ENCODE measurements at places on chromosomes 7 and 10.

- no peak for DNase-seq
Observed at GRCh38 chr7:83413831-83414230, 235.1 kb downstream of the SEMA3E start.

DNA sequence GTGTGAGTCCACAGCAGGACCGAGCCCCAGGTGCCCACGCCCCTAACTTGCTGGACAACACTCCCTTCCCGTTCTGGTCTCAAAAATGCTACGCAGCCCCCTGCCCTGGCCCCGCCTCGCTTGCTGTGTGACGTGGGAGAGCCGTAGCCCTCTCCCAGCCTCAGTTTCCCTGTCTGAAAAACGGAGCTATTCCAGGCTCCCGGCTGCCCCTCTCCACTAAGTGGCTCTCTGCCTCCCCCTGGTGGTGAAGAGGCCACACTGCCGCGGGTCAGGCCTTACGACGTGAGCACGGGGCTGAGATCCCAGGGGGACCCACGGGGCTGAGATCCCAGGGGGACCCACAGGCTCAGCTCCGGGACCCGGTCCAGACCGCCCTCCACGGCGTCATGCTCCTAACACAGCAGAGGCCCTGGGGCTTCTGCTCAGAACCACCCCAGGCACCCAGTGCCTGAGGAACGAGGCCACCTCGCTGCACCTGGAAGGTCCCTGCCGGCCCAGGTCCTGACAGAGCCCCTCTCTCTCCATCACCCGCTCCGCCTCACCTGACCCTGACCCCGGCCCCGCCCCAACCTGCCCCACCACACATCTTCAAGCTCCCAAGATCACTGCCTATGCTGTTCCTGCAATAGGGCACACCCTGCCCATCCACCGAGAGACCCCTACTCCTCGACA, 26.7 kb downstream of the MICALL2 start:
- DNase-seq: peak; percentile 86

- no peak for DNase-seq
Observed at GRCh38 chr7:115359119-115359518, 437.2 kb downstream of the MDFIC start.

DNA sequence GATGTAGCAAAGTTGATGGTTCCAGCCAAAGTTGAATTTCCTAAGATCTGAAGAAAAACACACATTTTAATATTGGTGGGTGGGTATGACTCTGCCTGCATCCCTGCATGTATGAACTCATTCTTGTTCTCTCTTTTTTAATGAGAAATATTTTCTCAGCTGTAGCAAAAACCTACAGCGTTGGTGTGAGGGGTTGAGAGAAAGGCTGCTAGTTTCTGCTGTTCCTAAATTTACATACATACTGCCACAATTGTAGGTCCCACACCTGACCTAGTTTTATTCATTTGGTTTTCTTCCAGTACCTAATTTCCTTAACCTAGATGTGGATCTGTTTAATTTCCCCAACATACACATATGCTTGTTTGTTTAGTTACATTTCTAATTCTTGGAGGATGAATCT, 4.6 kb downstream of the AGFG2 start:
- no peak for DNase-seq

DNA sequence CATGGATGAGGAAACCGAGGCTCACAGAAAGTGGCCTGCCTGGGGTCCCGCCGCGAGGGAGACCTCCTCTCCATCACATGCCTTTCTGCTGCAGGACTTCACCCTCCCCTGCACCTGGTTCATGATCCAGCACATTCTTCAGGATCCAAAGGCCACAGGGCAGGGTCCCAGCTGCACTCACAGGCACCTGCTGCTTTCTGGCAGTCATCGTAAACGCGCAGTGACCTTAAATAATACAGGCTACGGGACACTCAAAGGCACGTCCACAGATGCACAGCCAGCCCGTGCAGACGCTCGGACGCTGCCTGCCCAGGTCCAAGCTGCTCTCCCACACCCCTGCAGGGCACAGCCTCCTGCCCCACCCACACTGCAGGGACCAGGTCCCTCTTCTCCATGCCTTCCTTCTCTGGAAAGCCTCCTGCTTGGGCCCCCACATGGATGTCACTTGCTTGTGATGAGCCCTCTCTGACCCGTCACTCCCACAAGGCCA, 49.9 kb downstream of the CALML3 start:
- no peak for DNase-seq

DNA sequence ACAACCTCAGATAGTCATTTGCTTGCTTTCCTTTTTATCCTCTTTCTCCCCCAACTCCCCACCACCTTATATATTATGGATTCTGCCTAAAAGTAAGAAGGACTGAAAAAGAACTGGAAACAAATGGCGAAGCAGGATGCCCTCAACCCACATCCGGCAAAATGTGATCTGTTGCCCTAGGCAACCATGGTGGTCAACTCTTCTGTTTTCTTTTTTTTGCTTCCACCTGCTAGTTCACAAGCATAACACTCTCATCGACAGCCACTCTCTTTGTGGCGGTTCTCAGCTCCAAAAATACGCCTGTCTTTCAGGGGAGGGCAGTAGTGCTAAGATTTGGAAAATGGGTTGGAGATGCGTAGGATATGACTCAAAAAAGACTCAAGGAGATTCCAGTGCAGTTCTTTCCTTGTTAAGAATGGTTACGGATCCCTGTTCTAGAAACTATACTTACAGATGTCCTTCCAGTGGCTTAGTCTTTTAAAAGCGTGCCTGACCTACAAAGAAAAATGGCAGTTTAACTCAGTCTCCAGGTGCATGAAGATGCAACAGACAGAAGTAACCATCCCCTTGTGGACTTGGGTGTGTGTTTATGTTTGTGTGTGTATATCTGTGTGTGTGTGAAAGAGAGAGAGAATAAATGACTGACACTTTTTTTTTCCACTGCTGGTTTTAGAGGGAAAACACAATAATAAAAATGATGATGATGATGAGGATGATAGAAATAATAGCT, 10.7 kb downstream of the APBB1IP start:
- DNase-seq: no peak

DNA sequence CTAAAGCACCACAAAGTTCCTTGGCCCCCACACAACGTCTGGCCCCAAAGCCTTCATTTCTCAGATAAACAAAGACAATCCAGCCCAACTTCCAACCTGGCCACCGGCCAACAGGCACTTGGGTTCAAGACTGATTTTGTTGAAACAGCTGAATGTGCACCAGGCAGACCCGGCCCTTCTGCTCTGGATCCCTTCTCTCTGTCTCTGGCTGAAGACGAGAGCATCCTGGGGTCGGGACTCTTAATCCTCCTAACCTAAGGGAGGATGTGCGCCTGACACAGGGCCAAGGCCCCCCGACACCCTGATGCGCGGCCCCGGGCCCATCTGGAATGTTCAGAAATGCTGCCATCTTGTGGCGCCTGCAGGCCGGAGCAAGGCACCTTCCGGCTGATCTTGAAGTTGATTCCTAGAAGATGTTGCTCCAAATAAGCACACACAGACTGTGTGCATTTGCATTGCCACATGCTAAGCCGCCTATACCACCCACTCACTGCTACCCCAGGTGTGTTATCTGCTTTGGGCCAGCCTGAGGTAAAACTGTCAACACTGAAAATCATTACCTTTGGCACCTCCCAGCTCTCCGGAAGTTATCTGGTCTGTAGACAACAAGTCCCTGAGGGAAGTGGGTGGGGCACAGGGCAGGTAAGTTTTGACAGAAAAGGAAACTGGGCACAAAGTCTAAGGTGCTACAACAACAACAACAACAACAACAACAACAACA, 98.4 kb upstream of the HABP2 start:
- peak; percentile 91 for DNase-seq

DNA sequence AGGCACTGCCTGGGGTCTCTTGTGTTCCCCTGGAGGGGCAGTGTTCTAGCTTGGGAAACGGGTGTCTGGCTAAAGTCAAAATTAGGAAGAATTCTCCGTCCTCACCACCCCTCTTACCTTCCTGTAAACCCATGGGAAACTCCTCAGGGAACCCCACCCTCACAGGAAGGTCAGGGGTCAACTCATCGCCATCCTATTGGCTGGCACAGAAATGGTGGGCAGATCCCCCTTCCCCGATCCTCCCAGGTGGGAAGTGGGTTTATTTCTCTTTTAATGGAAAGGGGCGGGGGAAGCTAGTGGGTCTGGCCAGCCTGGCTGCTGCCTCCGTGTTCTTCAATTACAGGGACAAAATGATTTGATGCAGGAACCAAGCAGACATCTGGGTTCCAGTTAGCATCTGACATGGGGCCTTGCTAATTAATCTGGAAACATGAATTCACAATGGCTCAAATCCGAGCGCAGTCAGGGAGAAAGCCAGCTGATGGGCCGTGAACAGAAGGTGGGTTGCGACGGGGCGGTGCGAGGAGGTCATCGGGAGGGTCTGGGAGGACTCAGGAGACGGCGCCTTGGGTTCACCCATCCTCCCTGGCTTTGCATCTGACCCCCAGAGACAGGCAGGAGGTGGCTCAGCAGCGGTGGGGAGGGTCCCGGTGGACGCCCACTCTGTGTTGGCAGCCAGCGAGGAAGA, 66.6 kb downstream of the SLIT1 start:
- no peak for DNase-seq

- DNase-seq: no peak
Observed at GRCh38 chr7:38040831-38041230, 120.4 kb downstream of the EPDR1 start.

DNA sequence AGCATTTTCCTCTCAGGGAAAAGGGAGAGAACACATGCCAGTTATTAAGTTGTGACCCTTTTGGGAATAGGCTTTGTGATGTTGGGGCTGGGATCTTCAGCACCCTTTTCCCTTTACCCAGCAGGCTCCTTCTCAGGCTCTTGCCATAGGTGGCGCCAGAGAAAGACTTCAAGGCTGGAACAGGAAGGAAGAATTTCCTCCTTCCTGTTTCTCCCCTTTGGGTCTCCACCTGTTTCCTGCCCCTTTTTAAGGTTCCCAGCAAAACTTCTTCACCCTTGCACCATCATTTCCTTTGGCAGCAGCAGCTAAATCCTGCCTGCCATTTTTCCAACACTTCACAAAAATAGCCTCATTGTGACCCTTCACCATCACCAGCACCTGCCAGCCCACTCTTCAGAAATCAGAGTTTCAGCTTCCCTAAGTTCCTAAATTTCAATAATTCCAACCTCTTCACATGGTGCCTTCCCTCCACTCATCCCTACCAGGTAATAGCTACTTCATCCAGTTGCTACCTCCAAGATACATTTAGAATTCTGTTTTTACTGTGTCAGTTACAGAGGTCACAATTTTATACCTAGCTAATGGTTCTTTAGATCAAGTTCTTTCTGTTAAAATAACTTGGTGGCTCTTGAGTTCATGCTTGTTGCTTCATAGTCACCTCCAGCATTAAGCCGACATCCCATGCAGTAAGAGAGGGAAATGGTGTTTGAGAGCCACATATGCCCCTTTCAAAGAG, 22.4 kb upstream of the FOXK1 start:
- peak; percentile 26 for DNase-seq

DNA sequence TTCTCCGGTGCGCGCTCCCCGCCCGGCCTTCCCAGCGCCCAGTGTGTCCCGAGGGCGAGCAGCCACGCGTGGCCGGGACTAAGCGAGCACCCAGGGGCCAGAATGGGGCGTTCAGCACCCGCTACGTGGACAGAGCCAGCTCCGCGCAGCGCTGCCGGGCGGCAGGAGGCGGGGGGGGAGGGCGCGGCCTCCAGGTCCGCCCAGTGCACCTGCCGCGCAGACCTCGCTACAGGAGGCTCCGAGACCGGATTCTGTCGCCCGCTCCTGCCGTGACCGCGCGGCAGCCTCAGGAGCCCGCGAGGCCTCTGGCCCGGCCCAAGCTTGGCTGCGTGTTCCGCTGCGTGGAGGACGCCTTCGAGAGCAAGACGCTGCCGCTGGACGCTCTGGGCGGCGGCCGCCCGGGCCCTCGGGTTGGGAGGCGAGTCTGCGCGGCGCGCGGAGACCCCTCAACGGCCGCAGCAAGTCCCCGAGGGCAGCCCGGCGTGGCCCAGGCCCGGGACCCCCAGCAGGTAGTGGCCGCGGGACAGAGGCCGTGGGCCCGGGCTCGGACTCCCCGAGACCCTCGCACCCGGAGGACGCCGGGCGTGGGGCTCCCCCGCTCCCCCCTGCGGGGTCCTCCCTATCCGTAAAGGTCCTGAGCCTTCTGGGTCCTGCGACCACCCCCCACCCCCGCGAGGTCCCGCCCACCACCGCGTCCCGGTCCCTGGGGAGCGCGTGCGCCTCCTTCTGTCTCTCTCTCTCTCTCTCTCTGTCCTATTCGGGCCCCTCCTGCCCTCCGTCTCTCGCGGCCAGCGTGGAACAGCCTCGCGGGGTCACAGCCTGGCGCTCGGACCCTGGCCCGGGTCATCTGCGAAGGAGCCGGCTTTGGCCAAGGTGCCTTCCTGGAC, 904 bp upstream of the DPYSL4 start:
- DNase-seq: peak; percentile 89

DNA sequence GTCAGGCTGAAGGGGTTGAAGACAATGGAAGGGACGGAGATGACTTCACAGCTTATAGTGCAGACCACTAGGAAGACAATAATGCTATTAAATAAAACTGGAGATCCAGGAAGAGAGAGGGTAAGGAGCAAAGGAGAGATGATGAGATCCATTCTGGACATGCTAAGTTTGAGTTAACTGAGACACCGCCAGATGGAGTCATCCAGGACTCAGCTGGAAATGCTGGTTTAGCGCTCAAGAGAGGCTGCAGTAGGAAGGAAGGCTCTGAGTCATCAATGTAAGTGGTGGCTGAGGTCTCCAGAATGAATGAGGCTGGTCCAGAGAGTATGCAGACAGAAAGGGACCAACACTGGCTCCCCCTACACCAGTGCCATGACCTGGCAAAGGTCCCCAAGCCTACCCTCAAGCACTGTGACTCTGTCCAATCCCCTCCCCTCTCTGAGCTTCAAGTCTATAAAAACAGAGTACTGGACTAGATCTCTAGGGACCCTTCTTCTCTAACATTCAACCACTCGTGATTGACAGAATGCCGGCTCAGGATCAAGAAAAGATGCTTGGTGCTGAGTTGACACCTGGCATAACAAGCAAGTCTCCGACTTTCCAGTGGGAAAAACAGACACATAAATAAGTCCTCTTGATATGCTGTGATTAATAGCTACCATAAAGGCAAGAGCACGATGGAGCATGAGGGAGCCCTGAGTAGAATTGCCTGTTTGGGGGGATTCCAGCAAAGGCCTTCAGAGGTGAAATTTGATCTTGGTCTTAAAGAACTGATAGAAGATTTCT, 8.9 kb downstream of the GFRA1 start:
- DNase-seq: no peak

GRCh38 chr10:116121640-116122525, 151.1 kb downstream of the GFRA1 start:
- no peak for DNase-seq

GRCh38 chr10:69955897-69956740, 96.5 kb upstream of the MACROH2A2 start:
- DNase-seq: no peak

- no peak for DNase-seq
Observed at GRCh38 chr7:44172352-44172751, 16.9 kb downstream of the GCK start.

DNA sequence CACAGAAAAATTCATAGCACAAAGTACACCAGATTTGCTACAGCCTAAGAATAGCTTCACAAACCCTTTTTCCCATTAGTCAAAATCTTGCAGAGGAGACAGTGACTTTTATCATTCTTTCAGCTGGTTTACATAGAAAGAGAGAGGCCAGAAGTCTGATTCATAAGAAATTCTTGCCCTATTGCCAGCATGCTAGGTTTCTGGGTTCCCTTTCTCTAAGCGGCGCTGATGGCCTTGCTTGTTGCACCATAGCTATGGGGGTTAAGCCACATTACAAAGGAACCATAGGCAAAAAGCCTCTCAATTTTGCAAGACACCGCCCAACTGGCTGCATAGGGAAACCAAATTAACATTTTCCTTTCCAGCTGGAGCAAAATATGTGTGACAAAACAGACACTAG, 87.4 kb downstream of the ZNF467 start:
- DNase-seq: no peak

- peak; percentile 50 for DNase-seq
Observed at GRCh38 chr7:33185786-33186185, 56.4 kb downstream of the BBS9 start.

GRCh38 chr7:139482662-139483466, 609 bp downstream of the KLRG2 start:
- peak; percentile 76 for DNase-seq

Measured in iPS-NIHi11 (cell line).